AG04450 (cell line): ENCODE measurements at places on chromosomes 12 and 14.

- DNase-seq, result no peak
Observed at GRCh38 chr12:104521731-104522130, 65.0 kb downstream of the CHST11 start.

GRCh38 chr14:54890788-54891187, 11.8 kb downstream of the GCH1 start:
- no peak for DNase-seq

- DNase-seq, result no peak
Observed at GRCh38 chr12:65170209-65170881, 962 bp downstream of the LEMD3 start.

GRCh38 chr12:46946137-46946536, 120.3 kb upstream of the SLC38A4 start:
- DNase-seq, result peak; percentile 56

DNA sequence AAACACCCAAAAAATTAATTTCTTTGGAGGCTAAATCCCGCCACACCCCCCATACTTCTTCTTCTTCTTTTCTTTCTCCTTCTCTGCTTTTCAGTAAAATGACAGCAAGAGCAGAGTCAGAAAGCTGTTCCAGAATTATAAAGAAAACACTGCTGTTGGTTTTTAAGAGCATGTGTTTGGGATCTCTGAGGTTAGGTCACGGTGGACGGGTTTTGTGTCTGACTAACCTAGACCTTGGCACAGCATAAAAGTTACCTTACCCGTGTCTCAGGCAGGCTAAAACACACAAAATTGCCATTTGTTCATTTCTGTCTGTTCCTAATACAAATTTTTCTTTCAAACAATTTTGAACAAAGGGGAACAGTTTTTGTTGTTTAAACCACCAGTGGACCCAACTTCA, 540.8 kb downstream of the NRXN3 start:
- DNase-seq, result no peak

DNA sequence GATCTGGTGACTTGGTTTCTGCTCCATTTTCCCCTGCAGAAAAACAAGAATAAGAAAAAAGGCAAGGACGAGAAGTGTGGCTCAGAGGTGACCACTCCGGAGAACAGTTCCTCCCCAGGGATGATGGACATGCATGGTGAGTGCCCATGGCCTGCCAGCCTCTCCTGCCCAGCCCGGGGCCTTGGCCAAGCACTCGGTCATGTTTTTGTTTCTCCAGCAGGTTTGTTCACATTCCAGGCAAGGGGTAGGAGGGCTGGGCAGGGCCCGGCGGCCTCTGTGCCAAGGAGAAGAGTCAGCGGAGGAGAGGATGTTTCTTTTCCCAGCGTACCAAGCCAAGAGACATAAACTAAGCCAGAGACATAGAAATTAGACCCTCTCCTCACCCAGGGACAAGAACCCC, 13.6 kb downstream of the BCL7A start:
- no peak for DNase-seq

DNA sequence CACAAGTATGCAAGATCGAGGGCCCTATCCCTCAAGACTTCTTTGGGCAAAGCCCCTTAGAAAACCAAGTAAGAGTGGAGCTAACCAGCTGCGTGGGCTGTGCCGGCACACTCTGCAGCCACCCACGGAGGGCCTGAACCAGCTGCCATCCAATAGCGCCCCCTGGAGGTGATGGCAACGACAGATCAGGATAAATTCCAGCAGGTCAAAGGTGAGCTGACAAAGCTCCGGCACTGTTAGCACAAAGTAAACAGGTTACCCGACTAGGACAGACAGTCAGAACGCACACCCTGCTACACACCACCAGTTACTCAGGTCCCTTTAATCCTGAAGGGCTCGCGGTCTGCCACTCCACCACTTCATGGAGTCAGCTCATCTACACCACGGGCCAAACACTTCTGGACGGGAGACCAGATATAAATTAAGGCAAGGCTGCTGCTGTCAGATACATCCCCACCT, 4.9 kb downstream of the ZBTB39 start:
- DNase-seq, result no peak

DNA sequence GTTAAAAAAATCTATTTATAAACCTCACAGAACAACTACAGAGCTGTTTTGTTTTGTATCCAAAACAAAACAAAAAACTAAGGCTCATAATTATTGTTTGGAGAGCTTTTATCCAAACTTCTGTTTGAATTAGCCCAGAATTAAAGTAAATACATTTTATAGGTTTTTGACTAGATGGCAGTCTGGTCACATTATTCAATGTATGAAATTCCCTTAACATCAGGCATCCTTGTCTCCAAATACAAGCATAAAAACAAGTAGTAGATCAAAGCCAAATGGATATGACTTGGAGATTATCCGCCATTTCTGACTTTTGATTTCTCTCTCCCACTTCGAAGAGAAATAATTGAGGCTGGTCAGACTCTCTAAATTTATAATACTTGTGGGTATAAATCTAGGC, 63.5 kb downstream of the SLC38A1 start:
- no peak for DNase-seq

GRCh38 chr12:115820656-115821055, 456.8 kb downstream of the MED13L start:
- DNase-seq, result no peak

- DNase-seq, result no peak
Observed at GRCh38 chr12:87425942-87426554, 603.2 kb downstream of the C12orf50 start.
